Right lung (tissue), 10 donors: ENCODE measurements at places on chromosomes 12 and 14. TPM values are rescaled to one million over a fixed set of nuclear protein-coding genes. Genes with fewer than 3 reads are reported as not detected.

DNA sequence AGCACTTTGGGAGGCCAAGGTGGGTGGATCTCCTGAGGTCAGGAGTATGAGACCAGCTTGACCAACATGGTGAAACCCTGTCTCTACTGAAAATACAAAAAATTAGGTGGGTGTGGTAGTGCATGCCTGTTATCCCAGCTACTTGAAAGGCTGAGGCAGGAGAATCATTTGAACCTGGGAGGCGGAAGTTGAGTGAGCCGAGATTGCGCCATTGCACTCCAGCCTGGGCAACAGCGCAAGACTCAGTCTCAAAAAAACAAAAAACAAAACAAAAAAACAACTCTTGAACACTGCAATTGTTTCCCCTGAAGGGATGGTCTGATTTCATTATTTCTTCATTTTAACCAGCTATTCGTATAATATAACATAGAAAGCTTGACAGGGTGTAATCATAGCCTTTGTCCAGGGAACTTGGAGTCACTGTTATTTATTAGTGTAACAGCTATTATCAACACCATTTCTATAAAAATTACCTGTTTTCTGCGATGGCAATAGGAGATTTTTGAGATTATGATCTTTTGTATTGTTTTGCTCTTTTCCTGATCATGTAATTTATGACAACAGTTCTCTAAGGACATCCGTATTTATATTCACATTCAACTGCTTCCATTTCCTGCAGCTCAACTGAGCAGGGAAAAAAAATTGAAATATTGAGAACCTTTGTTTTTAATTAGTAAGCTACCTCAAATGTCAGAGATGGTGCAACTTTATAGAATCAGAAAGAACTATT lies 94.7 kb downstream of the DIP2B start:
- no peak for DNase-seq

GRCh38 chr14:92461891-92462290 lies 51.7 kb upstream of the RIN3 start:
- no peak for DNase-seq

DNA sequence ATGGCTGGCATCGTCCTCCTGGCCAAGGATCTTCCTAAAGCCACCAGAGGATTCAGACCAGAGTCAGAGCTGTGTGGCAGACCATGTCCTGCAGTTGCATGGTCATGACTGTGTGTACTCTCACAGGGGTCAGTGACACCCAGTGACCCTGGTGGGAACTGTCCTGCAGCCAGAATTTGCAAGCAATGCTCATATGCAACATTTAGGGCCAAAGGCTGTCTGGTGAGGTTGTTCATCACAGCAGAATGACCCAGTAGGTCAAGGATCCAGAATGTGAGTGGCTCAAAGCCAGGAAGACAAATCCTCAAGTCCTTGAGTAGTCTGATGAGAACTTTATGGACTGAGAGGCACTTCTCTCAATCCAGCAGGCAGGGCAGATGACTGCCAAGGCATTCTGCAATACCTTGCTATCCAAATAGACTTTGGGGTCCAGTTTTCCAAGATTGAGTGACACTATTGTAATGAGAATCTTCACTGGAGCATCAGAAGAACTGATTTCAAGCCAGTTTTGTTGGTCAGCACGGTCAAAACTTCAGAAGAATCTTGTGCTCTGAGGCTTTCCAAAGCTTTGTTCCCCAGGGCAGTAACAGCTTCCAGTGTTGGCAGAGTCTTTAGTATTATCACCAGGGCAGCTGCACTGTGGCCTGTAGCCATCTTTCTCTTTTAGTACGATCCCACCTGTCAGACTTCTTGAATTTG lies 122.0 kb downstream of the PTCSC3 start:
- DNase-seq: no peak

GRCh38 chr14:86373886-86374285 lies 843.9 kb downstream of the FLRT2 start:
- no peak for DNase-seq

The FAM90A1 gene
- 2.3 TPM for polyA plus RNA-seq

The TTC9 gene
- 8.1 TPM for polyA plus RNA-seq

The ZC2HC1C gene
- 3.1 TPM for polyA plus RNA-seq

The BAG5 gene
- polyA plus RNA-seq: 23.9 TPM
